Right hindlimb (tissue), 1 donor: ENCODE measurements at places on chromosomes 1 and 21.
A peak's percentile ranks its signal among the peaks of the same experiment; 100 is the strongest.

DNA sequence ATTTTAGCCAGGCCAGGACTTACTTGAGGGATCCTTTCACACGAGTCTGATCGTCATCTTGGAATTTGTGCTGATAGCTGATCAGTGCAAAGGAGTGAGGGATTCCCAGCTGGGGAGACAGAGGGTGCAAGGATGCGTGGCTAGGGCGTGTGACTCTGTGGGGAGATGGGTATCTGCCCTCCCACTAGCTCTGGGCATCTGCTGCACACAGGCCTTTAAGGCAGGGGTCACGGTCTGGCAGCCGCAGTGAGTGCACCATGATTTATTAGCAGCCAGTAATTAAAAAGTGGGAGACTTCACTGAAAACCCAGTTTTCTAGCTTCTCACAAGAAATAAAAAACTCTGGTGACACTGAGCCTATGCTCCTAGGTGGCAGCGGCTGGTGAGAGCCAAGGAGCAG, 20.4 kb downstream of the THAP3 start:
- no peak for DNase-seq

- DNase-seq, result peak; percentile 54
These were observed at the start of gene DCDC2B for GRCh38 chr1:32208891-32209328. Gene DCDC2B (plus strand): TSS chr1:32209089. CDS start chr1:32209094, 5 bp downstream.

DNA sequence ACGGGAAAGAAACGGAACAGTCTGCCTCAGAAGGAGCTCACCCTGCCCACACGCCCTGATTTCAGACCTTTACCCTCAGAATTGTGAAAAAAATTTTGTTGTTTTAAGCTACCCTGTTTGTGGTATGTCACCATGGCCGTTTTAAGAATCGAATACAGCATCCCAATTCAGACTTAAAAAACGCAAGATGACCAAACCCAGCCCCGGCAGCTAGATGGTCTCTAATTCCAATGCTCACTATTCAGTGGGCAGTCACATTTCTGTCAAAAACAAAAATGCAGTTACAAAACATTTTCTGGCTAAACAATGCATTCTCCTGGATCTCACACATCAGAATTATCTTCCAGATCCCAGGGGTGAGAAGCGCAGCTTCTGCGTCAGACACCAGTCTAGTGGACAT, 527.5 kb downstream of the SMYD3 start:
- DNase-seq, result no peak

DNA sequence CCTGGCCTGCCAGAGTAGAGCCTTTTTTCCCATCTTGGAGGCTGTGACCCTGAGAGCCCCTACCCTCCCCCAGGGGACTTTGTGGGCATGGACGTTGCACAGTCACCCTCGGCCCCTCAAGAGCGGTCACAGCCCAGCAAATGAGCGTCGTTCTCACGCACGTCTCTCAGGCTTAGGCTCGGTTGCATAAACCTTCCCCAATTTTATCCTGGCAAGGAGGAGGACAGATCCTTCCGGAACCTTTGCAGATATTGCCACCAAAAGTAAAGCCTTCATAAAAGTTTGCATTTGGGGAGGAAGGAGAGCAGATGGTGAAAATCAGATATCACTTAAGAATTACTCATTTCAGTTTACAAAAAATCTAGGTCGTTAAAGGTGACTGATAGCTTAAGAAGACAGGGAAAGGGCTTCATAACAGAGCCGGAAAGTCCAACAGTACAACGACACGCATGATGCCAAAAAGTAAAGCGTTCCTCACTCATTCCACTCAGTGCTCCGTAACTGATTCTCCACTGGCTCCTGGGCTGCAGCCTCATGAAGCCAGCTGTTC, 29.3 kb downstream of the PDE9A start:
- no peak for DNase-seq

DNA sequence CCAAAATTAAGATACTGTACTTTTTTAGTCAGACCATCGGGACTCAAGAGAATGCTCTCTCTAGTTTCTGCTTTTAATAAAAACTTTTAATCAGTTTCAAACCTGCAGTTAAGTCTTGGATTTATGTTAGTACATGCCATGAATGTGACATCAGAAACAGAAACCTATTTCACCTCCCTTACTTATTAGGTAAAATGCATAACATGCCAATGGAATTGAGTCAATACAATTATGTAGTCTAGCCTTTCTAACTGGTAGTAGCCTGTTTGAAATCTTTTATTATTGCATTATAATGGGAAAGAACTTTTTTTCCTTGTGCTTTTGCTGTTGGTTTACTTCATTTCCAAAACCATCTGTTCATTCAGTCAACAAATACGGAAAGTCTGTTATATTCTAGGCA, 4.8 kb downstream of the PHACTR4 start:
- DNase-seq, result no peak

- DNase-seq, result no peak
These were observed 43.9 kb downstream of the FH start for GRCh38 chr1:241475671-241476070.

DNA sequence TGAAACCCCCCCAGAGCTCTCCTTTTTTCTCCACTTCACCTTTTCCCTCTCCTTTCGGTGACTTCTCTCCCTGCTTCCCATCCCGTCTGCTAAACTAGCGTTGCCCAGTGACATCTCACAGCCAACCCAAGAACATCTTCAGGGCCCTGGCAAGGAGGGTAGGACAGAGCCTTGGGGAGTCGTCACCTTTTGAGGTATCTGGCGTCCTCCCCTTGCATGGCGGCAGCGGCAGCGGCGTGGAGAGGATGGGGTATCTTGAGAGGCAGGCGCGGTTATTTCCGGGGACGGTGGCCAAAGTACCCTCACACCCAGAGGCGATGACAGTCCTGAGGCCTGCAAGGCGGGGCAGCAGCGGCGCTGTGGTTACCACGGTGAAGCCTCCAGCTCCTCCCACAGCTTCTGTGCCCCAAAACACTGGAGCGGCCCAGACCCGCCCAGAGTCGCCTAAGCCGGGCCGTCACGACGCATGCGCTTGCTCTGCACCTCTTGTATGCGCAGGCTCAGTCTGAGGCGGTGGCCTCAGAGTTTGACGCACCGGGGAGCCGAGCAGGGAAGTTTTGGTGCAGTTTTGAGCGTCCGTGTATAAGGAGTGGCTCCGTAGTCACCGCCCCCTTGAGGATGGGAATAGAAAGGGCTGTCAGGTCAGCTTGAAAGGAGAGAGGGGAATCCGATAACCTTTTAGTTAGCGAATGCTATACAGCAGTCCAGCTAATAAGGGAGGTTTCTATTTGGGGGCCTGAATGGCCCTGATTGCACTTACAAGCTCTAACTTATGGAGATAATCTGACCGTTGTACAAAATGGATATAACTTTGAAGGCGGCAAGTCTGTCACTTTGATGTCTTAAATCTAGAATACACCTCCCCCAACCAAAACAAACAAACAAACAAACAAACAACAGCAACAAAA, at the start of gene KIFAP3:
Gene KIFAP3, minus strand, starts transcription at position 446 of the 908 bp plus-strand sequence. Its CDS starts 228 bp downstream, at position 218.
- peak; percentile 99 for DNase-seq

- DNase-seq, result no peak
These were observed 784 bp upstream of the KCND3 start for GRCh38 chr1:111990026-111990877.

- peak; percentile 41 for DNase-seq
These were observed 575.8 kb downstream of the NUF2 start for GRCh38 chr1:163897412-163898155.

DNA sequence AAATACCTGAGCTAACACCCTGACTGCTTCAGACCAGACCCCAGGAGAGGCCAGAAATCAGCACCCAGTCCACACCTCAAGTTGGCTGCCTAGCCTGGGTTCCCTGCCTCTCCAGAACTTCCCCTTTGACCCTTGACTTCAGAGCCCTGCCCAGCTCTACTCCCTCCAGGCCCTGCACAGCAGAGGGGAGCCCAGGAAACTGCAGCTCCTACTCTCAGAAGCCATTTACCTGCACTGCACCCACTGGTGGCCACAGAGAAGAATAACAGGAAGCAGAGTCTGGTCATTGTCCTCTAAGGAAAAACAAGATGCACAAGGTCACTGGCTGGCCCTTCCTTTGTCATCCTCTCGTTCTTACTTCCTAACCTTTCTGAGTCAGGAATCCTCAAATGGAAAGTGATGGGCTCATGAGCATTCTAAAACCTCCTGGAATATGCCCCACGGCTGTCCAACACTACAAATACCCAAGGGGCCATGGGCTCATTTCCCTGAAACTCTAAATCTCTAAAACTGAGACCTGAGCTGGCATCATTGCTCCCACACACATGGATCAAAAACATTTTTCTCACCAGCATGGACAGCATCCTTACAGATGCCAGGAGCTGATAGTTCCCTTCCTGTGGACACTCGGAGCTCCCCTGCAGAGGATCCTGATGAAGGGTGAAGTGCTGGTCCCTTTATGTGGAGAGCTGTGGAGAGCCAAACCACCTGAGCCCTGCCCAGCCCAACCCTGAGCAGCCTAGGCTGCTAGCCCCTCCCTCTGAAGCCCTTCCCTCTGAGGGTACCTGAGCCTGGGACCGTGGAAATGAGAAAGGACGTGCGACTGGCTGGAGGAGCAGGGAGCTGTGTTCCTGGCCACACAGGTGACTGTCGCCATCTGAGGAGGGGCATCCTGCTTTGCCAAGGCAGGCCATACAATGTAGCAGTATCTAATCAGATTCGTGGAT, at the start of gene ITLN2:
Gene ITLN2, minus strand, starts transcription at position 652 of the 947 bp plus-strand sequence. Its CDS starts 68 bp downstream, at position 584.
- DNase-seq, result no peak

DNA sequence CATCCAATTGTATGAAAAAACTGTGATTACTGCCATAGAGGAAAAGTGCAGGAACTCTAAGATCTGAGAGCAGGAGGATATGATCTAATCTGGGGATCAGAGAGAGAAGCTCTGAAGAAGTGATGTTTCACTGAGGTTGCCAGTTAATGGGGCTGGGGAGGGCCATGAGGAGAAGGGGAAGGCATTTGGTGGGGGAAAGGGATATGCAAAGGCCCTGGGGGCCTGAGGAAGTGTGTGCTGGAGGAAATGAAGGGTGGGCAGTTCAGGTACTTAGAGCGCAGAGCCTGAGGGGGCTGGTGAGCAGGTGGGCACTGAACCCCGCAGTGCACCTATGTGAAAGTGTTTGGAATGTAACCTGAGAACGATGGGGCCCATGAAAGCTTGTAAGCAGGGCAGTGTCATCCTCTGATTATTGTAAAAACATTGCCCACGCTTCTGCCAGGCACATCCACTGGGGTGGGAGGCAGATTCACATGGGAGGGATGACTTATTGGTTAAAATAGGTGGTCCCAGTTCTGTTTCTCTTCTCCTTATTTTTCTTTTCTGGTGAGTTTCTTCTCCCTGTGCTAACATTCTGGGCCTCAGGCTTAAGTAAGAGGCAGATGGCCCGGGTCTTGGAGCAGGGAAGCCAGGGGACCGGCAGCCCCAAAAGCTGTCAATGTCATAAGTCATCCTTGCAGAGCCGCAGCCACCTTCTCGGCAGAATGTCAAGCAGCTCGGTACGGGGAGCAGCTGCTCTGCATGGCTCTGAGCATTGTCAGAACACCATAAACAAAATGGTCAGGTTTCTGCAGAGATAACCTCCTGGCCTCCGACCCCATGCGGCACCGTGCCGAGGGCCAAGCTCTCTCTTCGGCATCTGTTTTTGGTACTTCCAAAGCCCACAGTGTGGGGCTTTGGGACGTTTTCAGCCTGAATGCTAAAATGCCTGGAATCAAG, 492.0 kb upstream of the VAMP3 start:
- DNase-seq, result no peak

GRCh38 chr1:45822644-45823043, 19.2 kb downstream of the MAST2 start:
- no peak for DNase-seq

DNA sequence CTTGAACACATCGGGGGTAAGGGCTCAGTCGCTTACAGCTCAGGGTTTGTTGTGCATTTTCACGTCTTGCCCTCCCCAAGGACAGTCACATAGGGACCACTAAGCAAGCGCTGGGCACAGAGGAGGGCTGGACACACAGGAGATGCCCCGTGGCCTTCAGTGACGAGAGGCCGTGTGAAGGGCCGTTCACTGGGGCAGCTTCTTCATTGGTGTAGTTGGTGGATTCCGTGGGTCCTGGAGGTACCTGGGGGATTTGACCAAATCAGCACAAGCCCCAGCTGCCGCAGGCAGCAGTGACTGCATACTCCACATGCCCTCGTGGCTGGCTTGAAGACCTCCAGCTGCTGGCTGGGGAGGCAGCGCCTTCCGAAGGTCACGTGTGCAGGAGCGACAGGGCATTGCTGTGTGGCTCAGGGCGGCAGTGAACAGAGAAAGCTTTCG, 100.8 kb upstream of the C1orf174 start:
- no peak for DNase-seq

- no peak for DNase-seq
These were observed 5.1 kb downstream of the IFNAR2 start for GRCh38 chr21:33234635-33235520.

DNA sequence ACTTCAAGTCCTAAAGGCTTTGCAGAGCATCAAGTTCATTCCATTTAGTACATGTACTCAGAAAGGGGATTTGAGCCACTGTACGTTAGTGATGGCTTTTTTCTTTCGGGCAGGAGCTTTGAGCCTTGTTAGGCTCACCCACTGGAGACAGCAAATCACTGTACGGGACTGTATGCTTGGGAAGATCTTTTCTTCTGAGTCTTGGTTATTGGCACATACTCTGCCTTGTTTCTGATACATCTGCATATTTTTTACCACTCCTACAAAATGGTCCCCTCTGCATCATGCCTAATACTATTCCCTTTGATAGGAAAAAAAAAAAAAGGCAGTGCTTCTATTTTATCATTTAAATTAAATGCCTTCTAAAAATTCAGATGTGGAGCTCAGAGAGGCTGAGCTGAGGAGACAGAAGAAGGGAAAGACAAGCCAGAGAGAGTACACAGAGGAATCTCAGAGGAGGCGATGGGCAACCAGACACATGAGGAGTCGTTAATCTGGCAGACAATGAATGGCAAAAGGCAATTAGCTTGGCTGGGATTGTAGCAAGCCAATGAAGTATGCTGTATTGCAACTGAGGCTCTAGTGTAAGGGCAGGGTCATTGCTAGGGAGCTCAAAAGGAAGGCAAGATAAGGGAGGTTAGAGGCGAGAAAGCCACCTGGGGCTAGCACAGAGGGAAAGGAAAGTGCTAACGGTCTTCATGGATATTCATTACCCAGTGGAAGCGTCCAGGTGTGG, 39.4 kb downstream of the PHC2 start:
- DNase-seq, result no peak

- no peak for DNase-seq
These were observed 116.2 kb downstream of the KCNJ6 start for GRCh38 chr21:37800057-37800455.

DNA sequence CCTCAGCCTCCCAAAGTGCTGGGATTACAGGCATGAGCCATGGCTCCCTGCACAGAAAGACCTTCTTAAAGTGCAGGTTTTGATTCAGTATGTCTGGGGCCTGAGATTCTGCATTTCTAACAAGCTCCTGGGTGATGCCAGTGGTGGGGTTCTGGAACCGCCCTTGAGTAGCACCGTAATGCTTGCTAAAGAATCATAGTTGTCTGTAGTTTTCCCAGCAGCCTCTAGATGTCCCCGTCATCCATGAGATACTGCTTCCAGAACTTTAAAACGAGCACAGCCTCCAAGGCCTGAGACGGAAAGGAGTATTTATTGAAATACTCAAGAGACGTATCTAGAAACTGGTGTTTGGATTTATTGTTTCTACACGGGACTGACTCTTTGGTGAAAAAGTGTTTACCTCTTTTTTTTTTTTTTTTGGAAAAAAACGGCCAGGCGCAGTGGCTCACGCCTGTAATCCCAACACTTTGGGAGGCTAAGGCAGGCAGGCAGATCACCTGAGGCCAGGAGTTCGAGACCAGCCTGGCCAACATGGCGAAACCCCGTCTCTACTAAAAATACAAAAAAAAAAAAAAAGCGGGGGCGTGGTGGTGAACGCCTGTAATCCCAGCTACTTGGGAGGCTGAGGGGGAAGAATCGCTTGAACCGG, 2.6 kb upstream of the TOR3A start:
- peak; percentile 55 for DNase-seq
